ENCODE measurements at places on chromosomes 11 and 22.

DNA sequence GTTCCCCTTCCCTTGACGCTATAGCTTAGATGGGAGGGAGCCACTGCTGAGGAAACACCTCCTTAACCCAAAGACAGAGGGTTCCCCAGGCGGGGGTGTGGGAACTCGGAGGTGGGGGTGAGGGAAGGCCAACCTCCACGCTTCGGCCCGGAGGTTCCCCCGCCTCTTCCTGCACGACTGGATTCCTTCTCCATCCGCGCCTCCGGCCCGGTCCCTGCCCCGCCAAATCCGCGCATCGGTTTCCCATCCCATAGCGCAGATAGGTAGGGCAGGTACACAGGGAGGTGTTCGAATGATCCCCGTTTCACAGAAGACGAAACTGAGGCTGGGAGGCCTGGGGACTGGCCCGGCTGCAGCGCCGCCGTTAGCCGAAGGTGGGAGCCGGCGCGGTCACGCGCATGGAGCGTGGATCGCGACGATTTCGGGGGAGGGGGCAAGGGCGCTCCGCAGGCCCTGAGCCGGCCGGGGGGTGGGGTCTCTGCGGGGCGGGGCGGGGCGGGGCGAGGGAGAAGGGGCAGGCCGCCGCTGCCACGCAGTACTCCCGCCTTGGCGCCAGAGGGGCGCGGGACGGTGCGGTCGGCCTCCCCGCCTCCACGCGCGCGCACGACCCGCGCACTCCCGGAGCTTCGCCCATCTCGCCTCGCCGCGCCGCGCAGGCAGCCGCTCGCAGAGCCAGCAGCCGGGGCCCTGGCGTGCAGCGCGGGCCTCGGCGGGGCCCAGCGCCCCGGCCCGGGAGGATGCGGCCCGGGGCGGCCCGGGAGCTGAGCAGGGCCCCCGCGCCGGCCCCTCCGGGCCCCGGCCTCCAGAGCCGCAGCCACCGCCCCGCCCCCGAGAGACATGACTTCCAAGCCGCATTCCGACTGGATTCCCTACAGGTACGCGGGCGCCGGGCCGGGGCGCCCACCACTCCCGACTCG lies at the start of gene TUB:
Gene TUB, plus strand, starts transcription at position 538 of the 917 bp plus-strand sequence. Its CDS starts 300 bp downstream, at position 838.
- DNase-seq = no peak

DNA sequence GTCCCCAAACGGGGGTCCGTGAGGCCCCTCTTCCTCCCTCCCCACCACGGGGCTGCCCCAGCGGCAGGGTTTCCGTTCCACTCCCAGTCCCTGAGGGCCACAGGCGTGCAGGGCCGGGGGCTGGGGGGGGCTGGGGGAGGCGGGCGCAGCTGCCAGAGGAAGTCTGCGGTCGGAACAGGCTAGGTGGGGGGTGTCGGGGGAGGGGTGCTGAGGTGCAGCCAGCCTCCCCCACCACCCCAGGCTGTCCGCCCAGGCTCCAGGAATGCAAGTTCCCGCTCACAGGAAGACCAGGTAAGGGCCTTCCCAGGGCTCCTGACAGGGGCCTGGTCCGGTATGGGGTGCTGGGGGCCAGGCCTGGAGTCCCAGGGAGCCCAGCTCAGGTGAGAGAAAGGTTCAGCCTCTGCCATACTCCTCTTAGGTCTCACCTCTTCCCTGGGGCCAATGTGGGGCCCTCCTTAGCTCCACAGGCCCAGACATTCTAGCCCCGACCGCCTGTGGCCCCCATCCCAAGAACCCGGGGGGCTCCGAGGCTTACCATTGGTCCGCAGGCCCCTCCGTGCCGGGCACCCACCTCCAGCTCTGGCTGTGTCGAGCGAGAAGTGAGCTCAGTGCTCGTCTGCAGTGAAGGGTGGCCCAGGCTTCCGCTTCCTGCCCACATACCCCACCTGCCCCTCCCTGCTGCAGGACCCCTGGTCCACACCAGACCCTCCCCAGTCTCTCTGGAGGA lies at the start of gene PTPRCAP:
Gene PTPRCAP, minus strand, starts transcription at position 601 of the 727 bp plus-strand sequence. Its CDS starts 63 bp downstream, at position 538.
- peak; percentile 87 for DNase-seq

- DNase-seq = no peak
Observed at GRCh38 chr11:115990004-115990447, 485.8 kb upstream of the CADM1 start.

DNA sequence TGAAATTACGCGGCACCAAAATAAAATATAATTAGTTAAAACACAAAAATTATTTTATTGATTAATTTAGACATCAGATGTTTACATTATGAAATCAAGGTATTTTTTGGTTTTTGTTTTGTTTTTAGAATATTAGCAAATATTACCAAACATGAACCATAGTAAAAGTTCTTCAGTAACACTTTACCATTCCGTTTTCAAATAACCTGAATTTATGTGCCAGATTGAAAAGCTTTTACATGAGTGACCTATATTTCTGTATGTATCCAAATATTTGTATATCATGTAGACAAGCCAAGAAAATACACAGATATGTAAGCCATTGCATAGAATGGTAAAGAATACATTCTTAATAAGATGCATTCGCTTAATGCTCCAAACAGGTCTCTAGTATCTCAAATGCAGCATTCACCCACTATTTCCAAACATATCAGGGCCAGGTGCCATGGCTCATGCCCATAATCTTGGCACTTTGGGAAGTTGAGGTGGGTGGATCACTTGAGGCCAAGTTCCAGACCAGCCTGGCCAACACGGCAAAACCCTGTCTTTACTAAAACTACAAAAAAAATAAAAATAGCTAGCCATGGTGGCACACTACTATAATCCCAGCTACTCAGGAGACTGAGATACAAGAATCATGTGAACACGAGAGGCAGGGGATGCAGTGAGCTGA lies 102.4 kb upstream of the SERPIND1 start:
- DNase-seq = no peak

DNA sequence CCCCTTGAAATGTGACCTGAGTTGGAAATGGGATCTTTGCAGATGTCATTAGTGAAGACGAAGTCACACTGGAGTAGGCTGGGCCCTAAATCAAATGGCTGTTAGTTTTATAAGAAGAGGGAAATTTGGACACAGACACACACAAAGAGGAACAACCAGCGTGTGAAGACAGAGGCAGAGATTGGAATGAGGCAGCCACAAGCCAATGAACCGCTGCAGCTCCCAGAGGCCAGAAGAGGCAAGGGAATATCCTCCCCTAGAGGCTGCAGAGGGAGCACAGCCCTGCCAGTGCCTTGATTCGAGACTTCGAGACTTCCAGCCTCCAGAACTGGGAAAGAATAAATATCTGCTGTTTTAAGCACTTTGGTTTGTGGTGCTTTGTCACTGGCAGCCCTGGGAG lies 484.5 kb downstream of the MN1 start:
- DNase-seq = no peak

GRCh38 chr11:58575377-58576020 lies at the start of gene LPXN:
Gene LPXN, minus strand, starts transcription at chr11:58575856. Its CDS starts 84 bp downstream, at chr11:58575772.
- peak; percentile 52 for DNase-seq

GRCh38 chr22:25076336-25076735 lies 123.3 kb upstream of the CRYBB3 start:
- DNase-seq = peak; percentile 56

- no peak for DNase-seq
Observed at GRCh38 chr11:19923626-19924025, 211.0 kb downstream of the NAV2 start.

DNA sequence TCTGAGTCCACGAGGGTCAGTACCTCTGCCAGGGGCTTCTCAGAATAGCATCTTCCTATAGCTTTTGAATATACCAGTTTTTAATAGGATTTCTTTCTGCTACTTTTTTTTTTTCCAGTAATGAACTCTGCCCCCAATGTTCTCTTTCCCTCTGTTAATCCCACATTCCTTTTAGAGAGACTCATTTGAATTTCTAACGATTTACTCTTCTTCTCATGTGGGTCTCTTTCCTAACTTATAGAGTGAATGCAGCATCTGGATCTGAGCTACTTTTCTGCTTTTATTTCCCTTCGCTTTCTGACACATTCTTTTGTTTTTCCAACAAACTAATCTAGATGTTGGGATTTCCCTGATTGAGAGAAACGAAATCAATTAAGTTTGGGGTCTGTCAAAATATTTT lies 71.4 kb downstream of the INSC start:
- no peak for DNase-seq

DNA sequence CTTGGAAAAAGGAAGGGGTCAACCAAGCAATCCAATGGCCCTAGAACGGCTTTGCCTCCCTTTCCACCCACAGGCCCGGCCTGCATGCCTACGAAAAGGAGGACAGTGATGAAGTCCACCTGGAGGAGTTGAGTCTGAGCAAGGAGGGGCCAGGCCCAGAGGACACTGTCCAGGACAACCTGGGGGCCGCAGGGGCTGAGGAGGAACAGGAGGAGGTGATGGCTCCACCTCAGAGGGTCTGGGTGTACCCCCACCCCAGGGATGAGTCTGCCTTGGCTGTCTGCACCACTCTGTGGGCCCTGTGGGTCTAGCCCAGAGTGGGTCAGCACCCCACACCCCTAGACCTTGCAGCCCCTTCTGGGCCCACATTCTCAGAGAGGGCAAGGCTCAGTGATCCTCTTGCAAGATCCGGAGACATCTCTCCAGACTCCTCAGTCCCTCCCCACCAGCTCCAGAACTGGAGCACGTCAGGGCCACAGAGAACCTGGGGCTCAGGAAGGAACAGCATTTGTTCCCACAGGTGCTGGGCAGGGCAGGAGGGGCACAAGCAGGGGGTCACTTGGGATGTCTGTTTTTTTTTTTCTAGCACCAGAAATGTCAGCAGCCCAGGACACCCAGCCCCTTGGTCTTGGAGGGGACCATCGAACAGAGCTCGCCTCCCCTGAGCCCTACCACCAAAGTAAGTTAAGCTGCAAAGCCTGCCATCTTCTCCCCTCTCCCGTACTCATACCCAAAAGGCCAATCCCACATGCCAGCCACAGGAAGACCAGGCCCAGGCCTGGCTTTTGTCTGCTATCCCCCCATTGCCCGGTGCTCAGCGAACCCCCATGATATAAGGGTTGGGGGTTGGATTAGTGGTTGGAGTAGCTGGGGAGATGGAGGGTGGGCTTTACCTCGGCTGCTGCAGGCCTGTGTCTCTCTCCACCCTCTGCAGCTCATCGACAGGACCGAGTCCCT lies 8.1 kb downstream of the PRR33 start:
- DNase-seq = peak; percentile 2

GRCh38 chr22:35021161-35021560 lies 44.8 kb upstream of the ISX start:
- no peak for DNase-seq

DNA sequence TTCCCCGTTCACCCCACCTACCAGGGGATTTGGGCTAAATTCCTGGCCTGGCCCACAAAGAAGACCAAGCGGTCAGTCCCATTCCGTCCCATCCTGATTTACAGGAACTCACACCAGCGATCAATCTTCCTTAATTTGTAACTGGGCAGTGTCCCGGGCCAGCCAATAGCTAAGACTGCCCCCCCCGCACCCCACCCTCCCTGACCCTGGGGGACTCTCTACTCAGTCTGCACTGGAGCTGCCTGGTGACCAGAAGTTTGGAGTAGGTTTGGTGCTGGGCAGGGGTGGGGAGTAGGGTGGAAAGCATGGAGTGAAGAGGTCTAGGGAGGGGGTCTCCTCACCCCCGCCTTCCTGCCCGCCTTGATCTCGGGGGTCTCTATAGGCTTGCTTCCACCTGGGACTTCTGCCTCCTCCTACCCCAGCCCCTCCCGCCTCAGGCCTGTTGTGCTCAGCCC lies at the start of gene SERPING1:
Gene SERPING1, plus strand, starts transcription at position 225 of the 455 bp plus-strand sequence. CDS start 586 bp downstream, outside the sequence.
- no peak for DNase-seq

GRCh38 chr11:27660171-27660570 lies 40.1 kb downstream of the BDNF start:
- no peak for DNase-seq

DNA sequence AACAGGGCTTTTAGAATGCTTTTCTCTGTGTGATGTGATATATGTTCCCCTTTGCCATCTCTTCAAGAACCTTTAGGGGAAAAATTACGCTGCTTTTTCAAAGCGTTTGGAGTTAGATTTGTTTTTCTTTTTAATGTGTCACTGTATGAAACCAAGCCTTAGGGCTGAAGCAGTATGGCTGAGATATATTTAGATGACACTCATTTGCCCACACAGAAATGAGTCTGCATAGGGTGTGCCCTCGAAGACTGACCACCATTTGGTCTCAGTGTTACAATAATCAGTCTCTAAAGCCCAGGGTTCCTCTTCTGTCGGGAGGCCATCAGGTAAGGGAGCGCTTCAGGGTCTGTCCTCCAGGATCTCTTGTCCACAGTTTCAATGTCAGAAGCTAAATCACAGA lies 213.0 kb upstream of the NCAM1 start:
- no peak for DNase-seq

- DNase-seq = no peak
Observed at GRCh38 chr22:50357222-50357621, 14.1 kb downstream of the PPP6R2 start.

- DNase-seq = no peak
Observed at GRCh38 chr11:115720602-115721245, 216.5 kb upstream of the CADM1 start.

DNA sequence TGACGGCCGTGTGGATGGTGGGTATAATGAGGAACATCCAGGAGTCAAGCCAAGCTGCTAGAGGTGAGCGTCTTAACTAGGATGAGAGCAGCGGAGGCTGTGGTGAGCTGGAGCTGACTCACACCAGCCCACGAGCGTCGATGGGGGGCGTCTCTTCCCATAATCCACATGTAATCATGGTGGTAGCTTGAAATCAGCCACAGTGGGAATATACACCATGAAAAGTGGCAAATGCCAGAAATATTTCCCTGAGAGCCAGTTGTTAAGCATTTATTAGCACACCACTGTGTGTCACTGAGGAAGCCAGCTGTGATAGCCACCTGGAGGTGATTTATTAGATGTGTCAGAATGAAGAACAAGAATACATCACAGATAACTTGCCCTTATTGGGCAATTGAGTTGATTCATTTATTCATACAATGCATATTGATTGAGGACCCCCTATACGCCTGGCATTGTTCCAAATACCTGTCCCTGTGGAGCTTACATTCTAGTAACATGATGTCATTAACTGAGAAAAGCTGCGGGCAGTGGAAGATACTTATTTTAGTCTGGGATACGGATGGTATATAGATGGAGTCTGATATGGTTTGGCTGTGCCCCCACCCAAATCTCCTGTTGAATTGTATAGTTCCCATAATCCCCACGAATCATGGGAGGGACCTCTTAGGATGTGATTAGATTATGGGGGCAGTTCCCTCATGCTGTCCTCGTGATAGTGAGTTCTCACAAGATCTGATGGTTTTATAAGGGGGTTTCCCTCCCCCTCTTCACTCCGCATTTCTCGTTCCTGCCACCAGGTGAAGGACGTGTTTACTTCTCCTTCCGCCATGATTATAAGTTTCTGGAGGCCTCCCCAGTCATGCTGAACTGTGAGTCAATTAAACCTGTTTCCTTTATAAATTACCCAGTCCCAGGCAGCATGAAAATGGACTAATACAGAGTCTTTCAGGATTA lies 473.4 kb downstream of the METTL15 start:
- DNase-seq = no peak

DNA sequence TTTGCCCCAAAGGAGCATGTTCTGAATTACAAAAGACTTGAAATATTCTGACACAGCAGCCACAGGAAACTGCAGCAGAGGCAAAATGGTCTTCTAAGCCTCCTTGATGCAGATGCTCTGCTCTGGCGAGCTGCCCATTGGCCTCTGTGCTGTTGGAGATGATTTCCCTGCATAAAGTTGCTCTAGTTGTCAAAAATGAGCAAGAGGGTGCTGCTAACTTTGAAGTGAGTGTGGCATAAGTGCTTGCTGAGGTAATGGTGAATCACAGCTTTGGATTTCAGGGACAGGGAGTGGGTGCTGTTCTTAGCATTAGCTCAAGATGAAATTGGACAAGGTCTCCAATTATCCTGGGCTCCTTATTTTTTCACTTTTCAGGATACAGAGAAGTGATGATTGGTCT lies 435.4 kb downstream of the TMEM135 start:
- no peak for DNase-seq

- no peak for DNase-seq
Observed at GRCh38 chr22:43473031-43473430, 61.2 kb downstream of the MPPED1 start.

Measured in activated gamma-delta T cell treated with Interleukin-2 at 50 U/mL for 16 hours (primary cell).